Aorta (tissue), 5 donors: ENCODE measurements at places on chromosomes 5 and 9. TPM values are rescaled to one million over a fixed set of nuclear protein-coding genes. Genes with fewer than 3 reads are reported as not detected.

Gene ROPN1L
- total RNA-seq, result 0.68 TPM

DNA sequence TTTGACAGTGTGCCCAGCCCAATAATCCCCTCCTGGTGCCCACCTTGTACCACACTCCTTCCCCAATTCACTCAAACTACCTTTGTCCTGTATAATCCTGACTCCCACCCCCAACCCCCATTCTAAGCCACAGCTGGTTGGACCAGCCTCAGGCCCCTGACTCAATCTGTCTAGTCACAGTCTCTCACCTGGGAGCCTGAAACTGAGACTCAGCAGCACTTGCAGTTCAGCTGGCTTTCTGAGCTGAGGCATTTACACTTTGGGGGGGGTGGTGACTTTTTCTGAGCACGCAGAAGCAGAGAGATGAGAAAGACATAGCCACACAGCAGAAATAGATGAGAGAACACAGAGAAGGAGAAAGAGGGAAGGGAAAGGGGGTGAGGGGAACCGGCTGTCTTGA is 247.3 kb downstream of the MAN2A1 start:
- no peak overlapping the region for H3K4me3 ChIP-seq
- H3K36me3 ChIP-seq, result no peaks in the 10 kb centered on the region
- H3K4me1 ChIP-seq, result no peaks in the 10 kb centered on the region

Gene UAP1L1
- total RNA-seq, result 20.6 TPM

DNA sequence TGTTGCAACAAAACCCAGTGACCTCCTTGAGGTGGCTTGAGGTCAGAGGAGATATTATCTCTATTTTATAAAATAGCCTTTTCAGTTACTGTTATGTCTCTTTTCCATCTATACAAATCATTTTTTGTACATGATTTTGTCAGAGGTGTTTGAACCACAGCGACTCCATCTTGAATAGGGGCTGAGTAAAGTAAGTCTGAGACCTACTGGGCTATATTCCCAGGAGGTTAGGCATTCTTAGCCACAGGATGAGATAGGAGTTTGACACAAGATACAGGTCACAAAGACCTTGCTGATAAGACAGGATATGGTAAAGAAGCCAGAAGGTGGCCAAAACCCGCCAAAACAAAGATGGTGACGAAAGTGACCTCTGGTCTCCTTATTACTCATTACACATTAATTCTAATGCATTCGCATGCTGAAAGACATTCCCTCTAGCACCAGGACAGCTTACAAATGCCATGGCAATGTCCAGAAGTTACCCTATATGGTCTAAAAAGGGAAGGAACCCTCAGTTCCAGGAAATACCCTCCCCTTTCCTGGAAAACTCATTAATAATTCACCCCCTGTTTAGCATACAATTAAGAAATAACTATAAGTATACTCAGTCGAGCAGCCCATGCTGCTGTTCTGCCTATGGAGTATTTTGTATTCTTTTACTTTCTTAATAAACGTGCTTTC is 283.9 kb upstream of the ISL1 start:
- H3K36me3 ChIP-seq, result no peaks in the 10 kb centered on the region
- H3K27ac ChIP-seq, result no peak overlapping the region
- DNase-seq, result no peak
- H3K4me1 ChIP-seq, result no peaks in the 10 kb centered on the region

DNA sequence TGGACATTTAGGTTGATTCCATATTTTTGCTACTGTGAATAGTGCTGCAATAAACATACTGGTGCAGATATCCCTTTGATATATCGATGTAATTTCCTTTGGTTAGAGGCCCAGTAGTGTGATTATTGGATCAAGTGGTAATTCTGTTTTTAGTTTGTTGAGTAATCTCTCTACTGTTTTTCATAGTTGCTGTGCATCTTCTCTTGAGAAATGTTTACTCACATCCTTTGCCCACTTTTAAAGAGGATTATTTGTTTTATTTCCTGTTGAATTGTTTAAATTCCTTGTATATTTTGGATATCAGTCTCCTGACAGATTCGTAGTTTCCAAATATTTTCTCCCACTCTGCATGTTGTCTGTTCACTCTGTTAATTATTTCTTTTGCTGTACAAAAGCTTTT is 352.6 kb upstream of the TARS1 start:
- no peak overlapping the region for H3K27ac ChIP-seq
- no peak overlapping the region for H3K4me3 ChIP-seq
- H3K27me3 ChIP-seq, result no peaks in the 10 kb centered on the region
- H3K36me3 ChIP-seq, result no peaks in the 10 kb centered on the region
- H3K4me1 ChIP-seq, result no peaks in the 10 kb centered on the region
- DNase-seq, result no peak

GRCh38 chr9:19101203-19101602 is 1.5 kb downstream of the HAUS6 start:
- no peaks in the 10 kb centered on the region for H3K4me1 ChIP-seq
- H3K27me3 ChIP-seq, result no peaks in the 10 kb centered on the region
- no peak overlapping the region for H3K27ac ChIP-seq
- no peak for DNase-seq
